Stimulated activated CD4-positive, alpha-beta T cell treated with anti-CD3 and anti-CD28 coated beads, Interleukin-15, amount 100 ng/mL, for 1 hour (primary cell): ENCODE measurements at places on chromosomes 3 and 15.

GRCh38 chr15:70474471-70475406 lies 288.6 kb downstream of the UACA start:
- no peak for DNase-seq

GRCh38 chr15:58889363-58889762 lies 44.1 kb downstream of the SLTM start:
- no peak for DNase-seq

- DNase-seq: no peak
These were observed 62.5 kb downstream of the RPN1 start for GRCh38 chr3:128588147-128588546.

DNA sequence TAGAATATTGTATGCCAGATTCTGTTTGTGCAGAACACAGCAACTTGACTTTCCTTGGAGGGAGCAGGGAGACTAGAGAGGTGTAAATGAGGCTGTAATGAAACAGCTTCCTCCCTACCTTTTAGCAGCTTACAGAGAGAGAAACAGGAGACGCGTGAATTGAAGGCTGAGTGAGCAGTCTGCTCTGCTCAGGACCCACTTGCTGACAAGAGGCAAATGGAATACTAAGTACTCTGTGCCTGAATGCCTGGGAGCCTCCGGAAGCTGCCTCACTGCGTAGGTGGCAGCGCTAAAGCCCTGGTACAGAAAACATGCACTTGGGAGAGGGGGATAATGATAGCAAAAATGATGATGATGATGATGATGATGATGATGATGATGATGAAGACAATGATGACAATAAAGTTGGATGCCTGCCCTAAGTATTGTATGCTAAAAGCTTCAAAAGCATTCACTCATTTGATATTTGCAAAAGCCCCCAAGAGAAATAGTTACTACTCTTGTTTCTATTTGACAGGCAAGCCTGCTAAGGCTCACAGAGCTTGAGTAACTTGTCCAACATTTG lies 548.9 kb downstream of the NTRK3 start:
- DNase-seq: no peak

DNA sequence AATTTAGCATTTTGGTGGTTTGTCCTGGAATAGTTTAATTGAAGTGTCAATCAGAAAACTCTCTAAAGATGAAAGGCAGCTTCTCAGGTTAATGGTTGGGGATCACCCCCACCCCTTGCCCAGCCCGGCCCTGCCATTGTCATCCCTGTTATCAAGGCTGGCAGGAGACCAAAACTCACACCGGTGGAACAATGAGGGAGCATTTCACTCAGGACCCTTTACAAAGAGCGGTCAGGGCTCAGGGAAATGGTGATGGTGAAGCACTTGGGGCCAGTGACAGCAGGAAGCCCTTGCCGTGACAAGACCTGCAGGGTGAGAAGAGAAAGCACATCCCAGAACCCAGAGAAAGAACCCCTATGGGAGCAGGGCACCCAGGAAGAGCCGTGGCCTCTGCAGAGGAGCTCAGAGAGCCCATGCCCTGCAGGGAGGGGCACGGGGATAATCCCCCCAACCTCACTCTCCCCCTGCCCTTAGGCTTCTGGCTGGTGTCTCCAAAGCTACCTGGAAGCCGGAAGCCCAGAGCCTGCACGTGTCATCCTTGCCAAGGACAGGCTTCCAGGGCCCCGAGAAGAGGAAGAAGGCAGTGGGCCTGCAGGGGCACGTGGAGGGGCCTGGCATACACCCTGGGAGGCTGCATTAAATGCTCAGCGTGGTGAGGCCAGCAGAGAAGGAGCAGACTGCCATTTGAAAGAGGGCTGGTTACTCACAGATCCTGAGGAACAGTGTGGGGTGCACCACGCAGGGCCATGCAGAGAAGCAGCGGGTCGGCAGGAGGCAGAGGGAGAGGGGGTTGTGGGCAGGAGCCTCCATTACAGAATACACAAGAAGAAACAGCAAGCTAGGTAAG lies 80.6 kb upstream of the PRR20G start:
- DNase-seq: no peak

- DNase-seq: no peak
These were observed 163.4 kb upstream of the NUDT16 start for GRCh38 chr3:131218196-131218595.

GRCh38 chr15:67188551-67189218 lies 65.8 kb downstream of the AAGAB start:
- no peak for DNase-seq

DNA sequence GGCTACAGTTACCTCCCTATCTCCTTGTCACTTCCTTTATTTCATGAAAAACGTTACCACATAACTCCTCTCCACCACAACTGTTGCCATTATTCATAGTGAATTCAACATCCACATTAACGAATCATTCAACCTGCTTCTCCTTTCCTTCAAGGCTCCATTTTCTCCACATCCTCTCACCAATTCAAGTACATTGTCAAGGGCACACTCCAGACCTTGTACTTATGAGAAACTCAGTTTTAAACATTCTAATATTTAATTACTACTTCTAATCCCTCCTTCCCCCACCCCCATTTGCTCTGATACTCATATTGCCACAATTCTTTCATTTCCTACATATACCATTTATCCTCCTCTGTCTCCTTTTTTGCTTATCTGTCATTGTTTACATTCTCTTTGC lies 871.2 kb downstream of the TUSC7 start:
- DNase-seq: no peak

DNA sequence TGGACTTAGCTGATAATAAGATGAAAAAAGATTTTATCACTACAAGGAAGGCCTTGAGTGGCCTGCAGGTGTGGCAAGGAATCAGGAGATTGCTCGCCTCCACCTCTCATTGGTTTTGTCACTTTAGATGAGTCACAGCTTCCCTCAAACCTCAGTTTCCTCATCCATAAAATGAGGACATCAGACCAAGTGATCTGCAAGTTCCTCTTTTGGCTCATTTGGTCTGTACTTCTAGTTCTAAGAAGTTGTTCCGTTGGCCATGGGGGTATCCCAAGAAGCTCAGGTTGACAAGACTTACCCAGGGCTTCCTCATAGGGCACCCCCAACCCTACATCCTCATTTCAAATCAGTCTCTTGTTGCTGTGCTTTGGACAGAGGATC lies 254.1 kb downstream of the UACA start:
- no peak for DNase-seq

DNA sequence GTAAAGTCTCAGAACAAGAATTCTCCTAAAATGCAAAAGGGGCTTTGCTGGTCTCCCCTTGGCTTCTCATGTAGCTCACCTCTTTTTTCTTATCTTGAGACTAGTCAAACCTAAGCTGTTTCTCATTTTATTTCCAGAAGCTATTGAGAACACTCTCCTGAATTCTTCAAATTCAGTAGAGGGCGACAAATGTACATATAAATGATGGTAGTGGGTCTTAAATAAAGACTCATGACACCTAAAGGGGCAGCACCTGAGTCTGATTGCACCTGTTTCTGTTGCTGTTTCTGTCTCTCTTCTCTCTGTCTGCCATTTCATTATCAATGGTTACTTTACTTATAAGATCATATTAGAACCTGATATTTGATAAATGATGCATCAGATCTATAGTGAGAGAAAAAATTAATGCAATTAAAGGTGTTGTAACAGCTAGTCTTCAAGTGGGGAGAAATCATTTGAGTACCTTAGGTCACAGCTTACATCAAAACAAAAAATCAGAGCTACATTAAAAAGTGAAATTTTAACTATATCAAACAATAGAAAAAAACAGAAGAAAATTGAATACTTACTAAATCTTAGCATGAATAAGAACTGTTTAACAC lies 7.0 kb downstream of the ADIPOQ start:
- no peak for DNase-seq

- no peak for DNase-seq
These were observed 71.4 kb downstream of the TFDP2 start for GRCh38 chr3:142077859-142078500.

DNA sequence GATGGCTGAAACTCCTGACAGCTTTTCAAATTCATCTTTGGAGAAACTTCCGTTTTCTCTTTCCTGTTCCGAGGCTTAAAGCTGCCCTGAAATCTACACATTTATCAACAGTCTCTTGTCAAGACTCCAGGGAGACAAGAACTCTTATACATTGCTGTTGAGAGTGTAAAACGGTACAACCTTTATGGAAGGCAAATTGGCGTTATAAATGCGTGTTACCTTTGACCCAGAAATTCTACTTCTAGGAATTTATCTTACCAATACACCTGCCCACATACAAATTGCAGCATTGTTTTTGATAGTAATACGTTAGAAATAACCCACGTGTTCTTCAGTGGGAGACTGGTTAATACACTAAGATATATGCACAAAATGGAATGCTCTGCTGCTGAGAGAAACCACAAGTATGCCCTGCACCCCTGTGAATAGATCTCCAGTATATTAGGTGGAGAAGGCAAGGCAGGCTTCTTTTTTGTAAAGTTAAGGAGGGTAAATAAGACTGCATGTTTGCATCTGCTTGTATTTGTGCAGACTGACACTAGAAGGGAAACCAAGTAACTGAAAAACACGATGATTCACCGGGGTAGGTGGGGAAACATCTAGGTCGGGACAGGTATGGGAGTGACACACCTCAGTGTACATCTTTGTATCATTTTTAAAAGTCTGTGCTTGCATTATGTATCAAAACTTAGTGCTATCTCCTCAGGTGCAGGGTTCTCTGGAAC lies 97.5 kb downstream of the IGF1R start:
- no peak for DNase-seq

GRCh38 chr3:195443391-195443989 lies 670 bp upstream of the ACAP2 start:
- no peak for DNase-seq

DNA sequence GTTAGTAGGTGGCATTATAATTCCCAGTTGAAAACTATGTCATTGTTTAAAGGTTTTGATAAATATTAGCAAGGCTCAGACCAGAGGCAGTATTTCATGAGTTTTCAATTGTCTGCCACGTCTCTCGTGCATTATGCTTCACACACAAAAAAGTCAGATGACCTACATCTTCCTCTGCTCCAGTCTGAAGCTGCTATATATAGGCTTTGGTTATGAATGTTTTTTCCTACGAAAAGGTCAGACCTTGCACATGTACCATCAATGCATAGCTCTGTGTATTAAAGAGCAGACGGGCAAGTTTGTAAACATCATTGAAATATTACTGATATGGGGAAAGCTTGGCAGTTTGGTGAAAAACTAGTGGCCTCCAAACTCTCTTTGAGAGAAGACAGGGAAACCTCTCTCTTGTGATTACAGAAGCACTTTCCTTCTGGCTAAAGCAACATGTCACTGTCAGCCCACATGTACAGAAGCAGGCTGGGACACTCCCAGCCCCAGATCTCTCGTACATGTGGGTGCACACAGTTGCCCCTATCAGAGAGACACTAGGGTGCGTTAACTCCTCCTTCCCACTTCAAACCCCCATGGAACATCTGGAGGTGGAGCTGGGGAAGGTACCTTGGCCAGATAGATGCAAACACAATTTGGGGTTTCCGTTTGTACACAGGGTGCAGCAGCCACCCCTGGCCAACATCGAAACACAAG lies 184.0 kb upstream of the BCL6 start:
- DNase-seq: no peak

GRCh38 chr15:80694611-80695098 lies 455 bp upstream of the ABHD17C start:
- no peak for DNase-seq

- DNase-seq: no peak
These were observed 114.7 kb upstream of the TPM1 start for GRCh38 chr15:62927836-62928235.

DNA sequence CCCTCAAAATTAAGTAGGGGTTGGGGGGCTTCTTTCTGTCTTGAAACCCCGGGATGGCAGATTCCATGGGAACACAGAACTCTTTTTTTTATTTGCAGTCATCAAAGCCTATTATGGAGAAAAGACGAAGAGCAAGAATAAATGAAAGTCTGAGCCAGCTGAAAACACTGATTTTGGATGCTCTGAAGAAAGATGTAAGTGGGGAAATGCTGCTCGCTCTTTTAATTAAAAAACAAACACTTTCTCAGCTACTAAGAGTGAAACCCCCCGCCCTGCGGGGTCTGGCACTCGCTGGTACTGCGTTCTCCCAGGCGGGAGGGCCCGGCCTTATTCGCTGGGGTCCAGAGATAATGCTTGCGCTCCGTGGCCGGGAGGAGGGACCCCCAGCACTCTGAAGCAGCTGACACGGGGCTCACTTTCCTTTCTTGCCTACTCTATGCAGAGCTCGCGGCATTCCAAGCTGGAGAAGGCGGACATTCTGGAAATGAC lies 615 bp downstream of the HES1 start:
- no peak for DNase-seq
